ENCODE measurements at places on chromosomes 1 and 21.

DNA sequence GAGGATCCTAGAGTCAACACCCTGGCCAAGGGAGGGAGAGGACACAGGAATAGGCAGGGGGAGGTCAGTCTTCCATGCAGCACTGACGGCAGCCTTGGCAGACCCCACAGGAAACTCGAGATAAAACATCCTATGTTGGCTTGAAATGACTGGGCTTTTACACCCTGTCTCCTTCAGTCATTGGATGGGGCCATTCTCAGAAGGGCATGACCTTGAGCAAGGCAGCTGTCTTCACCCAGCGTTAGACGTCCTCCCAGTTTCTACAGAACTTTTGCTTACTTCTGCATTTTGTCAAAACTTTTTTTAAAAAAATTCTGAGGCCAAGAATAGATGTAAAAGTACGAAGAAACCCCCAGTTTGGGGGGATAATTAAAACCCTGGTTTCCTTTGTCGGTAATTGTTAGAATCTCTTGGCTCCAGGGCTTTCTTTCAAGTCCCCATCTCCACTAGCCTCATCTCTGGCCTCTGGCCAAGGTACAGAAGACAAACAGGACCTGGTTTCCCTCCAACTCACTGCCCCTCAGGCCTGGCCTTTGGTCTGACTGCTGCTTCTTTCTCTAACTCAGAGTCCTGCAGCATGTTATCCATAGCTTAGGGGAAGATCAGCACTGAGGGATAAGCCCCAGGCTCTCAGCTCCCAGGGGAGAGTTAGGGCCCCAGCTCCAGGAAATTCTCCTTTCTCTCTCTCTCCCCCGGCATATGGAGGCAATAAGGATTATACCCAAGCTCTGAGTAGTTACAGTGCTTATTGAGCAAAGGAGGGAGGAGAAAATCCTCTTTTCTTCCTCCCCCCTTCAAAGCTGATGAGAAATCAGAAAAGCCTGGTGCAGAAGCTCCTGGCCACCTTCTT, 51.6 kb upstream of the KCND3 start:
- no peak for DNase-seq

GRCh38 chr1:172343240-172344160, 77.0 kb upstream of the C1orf105 start:
- DNase-seq: no peak

- DNase-seq: no peak
Measured at GRCh38 chr1:55702064-55702463, 486.9 kb upstream of the USP24 start.

DNA sequence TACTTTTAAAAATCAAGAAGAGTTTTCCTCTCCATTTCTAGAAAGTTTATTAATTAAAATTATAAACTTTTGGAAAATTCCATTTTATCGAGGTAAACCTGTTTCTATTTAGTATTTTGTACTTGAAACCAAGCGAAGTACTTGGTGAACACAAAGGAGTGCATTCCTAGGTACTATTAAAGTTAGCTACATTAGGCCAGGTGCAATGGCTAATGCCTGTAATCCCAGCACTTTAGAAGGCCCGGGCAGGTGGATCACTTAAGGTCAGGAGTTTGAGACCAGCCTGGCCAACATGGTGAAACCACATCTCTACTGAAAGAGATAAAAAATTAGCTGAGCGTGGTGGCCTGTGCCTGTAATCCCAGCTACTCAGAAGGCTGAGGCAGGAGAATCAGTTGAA, 292.2 kb downstream of the NTNG1 start:
- no peak for DNase-seq

- no peak for DNase-seq
Measured at GRCh38 chr1:100037656-100037926, 67.8 kb downstream of the SLC35A3 start.

DNA sequence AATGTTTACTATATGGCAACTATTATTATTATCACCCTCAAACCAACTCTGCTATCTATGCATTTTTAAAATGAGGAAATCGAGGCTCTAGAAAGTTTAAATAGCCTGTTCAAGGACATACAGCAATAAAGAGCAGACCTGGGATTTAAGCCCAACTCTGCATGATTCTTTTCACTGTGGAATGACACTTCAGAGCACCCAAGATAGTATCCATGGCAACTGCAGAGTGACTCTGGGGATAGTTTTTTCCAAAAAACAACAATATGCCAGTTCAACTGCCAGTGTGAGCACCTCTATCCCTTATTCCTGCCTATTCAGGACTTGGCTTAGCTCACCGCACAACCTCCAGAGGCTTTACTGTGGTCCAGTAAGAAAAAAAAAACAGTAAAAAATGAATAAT, 293.9 kb downstream of the BRINP2 start:
- no peak for DNase-seq

- DNase-seq: peak; percentile 15
Measured at GRCh38 chr1:46547481-46548383, 3.7 kb downstream of the KNCN start.

GRCh38 chr1:165637427-165637826, 6.4 kb downstream of the MGST3 start:
- DNase-seq: no peak

DNA sequence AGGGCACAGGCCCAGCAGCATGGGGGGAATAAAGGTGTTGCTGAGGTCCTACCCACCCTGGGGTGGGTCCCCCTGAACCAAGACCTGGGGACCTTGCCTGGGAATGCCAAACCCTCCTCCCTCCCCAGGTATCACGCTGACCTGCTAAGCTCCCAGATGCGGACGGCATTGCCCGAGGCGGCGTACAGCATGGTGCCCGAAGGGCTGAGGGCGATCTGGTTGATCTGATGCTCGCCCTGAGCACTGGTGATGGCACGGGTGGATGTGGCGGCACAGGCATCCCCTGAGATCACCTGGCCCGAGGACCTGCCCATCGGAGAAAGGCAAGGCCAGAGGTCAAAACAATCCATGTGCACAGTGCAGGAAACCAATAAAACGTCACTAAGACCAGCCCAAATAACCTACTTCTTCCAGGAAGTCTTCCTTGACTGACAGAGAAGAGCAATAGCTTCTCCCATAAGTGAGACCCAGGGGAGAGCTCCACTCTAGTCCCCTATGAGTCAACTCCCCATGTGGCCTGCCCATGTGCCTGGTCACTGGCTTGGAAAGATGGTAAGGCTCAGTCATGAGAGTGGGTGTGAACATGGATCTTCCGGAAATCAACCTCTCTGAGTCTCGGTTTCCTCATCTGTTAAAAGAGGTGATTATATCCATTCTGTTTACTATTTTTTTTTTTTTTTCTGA, 46.3 kb downstream of the KIF21B start:
- DNase-seq: no peak

GRCh38 chr1:111699268-111699667, 39.9 kb downstream of the INKA2 start:
- DNase-seq: no peak

DNA sequence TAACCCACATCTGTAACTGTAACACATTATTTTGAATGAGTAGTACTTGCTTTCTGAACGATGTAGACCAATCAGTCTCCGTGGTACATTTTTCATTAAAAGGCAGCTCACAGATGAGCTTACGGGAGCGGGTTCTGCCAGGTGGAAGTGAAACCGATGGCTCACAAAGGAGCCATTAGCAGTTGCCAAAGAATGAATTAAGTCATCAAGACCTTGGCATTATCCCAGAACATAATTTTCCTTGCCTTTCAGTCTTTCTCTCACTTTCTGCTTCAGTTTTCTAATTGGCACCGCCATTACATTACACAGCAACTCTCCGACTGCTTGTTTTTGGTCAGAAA, 33.5 kb upstream of the UTS2 start:
- DNase-seq: no peak

GRCh38 chr1:15574741-15575140, 10.1 kb downstream of the AGMAT start:
- DNase-seq: no peak

Measured in NCI-H345 (cell line).